ENCODE measurements at places on chromosomes 1 and 21. TPM values are rescaled to one million over a fixed set of nuclear protein-coding genes. Genes with fewer than 3 reads are reported as not detected.

GRCh38 chr1:221739018-221739676, 2.7 kb downstream of the DUSP10 start:
- no peak for DNase-seq

MXRA8 gene
- 0.98 TPM for total RNA-seq

DNA sequence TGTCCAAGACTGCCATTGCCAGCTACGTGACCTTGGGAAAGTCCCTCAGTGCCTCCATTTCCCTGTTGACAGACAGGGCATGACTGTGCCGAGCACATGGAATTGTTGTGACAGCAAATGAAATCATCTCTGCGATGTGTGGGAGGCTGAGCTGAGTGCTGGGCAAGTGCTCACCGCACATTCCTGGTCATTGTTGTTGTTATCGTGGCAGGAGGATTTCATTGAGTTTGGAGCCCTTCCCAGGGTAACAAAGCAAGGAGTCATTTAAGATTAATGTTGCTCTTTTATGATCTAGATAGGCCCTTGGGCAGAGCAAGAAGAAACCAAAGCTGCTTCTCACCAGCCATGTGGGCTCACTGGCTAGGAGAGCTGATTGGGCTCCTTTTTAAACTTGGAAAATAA, 39.6 kb upstream of the ITPKB start:
- DNase-seq: no peak

S100A1 gene
- total RNA-seq: not detected

- no peak for DNase-seq
Measured at GRCh38 chr1:239858057-239858456, 233.6 kb upstream of the FMN2 start.

- no peak for DNase-seq
Measured at GRCh38 chr1:12565966-12566352, 52.1 kb downstream of the DHRS3 start.

ASCL5 gene
- 0.29 TPM for total RNA-seq

GRCh38 chr1:159829822-159830465, 3.3 kb downstream of the SLAMF8 start:
- DNase-seq: no peak

- DNase-seq: peak; percentile 61
Measured at GRCh38 chr21:20997636-20998455, at the start of gene NCAM2. Gene NCAM2, plus strand, starts transcription at chr21:20998409.

DNA sequence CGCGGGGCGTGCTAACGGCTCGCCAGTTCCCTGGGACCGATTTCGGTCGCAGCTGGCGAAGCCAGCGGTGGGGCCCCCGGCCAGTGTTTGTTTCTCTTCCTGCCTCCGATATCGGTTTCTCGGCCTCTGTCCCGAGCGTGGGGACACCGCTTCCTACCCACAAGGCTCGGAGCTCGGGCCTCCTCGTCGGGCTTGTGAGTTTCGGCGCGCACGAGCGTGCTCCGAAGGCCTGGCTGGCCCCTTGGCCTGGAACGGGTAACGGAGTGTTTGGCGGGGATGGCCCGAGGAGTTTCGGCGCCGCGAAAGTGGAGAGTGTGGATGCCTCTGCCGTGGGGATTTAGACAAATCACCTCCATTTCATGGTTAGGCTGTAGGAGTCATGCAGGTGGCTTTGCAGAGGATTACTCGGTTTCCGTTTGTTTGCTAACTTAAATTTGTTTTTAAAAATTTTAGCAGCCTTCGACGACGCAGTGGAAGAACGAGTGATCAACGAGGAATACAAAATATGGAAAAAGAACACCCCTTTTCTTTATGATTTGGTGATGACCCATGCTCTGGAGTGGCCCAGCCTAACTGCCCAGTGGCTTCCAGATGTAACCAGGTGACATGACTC, 559 bp downstream of the RBBP4 start:
- DNase-seq: no peak
